Activated CD4-positive, alpha-beta T cell treated with anti-CD3 and anti-CD28 coated beads for 36 hours (primary cell): ENCODE measurements at places on chromosomes 6 and 20.

DNA sequence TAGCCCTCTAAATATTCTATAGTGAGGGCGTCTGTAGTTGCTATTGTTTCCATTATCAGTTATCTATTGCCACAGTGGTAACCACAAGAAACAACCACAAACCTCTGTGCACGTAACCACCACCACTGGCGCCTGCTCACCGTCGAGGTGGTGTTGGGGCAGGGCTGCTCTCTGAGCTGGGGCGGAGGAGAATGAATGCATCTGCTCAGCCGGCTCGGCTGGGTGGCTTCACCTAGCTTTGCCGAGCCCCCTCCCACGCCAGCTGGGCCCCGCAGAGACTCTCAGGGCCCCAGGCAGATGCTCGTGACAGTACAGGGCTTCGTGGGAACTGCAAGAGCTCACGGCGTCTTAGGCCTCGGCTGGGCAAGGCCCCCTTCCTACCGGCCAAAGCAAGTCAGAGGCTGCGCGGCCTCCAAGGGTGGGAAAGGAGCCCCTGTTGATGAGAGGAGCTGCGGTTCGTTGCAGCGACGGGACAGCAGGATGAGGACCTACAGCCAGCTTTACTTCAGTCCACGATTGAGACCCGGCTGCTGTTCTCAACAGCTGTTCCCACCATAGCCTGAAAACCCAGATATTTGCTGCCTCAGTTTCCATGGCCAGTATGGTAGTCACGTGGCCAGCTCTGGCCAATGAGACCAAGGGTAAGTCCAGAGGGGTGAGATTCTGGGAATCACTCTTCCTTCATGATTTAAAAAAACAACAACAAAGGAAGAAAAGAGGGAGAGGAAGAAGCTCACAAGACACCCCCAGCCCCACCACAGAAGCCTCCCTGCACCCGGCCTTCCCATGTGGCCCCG lies 120.2 kb upstream of the AFDN start:
- DNase-seq, result peak; percentile 82

DNA sequence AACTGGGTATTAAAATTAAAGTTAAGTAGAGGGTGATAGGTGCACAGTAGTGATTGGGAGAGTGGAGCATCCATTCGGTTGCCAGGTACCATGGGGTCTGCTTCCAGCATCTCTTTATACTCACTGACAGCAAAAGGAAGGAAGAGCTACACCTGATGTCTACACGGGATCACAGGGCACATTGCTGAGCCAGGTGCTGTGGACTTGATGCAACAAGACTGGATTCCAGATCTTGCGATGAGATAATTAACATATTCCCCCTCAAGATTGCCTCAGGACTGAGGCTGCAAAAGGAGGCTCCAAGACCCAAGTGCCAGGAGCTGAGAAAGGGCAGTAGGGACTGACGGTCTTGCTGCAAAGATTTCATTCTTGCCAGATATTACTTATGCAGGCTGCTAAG lies 72.6 kb downstream of the PXDC1 start:
- no peak for DNase-seq

- no peak for DNase-seq
Measured at GRCh38 chr6:68059899-68060298, 575.2 kb upstream of the ADGRB3 start.

- peak; percentile 86 for DNase-seq
Measured at GRCh38 chr6:20403766-20404640, 2.3 kb downstream of the E2F3 start.

DNA sequence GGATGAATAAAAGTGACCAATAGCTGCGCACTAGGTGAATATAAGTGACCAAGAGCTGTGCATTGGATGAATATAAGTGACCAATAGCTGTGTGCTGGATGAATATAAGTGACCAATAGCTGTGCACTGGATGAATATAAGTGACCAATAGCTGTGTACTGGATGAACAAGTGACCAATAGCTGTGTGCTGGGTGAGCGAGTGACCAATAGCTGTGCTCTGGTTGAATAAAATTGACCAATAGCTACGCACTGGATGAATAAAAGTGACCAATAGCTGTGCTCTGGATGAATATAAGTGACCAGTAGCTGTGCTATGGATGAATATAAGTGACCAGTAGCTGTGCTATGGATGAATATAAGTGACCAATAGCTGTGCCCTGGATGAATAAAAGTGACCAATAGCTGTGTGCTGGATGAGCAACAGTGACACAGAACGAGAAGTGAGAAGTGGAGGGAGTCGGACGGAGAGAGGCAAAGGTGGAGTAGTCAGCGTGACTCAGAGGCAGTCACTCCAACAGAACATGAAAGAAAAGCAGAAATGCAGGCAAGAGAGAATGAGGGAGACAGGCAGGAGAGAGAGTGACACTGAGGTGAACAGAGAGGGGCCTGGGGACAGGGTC lies 38.5 kb downstream of the RBM38 start:
- DNase-seq, result no peak

GRCh38 chr6:25387911-25388310 lies 108.7 kb downstream of the CARMIL1 start:
- DNase-seq, result no peak
